GM13976 (cell line): ENCODE measurements at places on chromosomes 4 and X.

DNA sequence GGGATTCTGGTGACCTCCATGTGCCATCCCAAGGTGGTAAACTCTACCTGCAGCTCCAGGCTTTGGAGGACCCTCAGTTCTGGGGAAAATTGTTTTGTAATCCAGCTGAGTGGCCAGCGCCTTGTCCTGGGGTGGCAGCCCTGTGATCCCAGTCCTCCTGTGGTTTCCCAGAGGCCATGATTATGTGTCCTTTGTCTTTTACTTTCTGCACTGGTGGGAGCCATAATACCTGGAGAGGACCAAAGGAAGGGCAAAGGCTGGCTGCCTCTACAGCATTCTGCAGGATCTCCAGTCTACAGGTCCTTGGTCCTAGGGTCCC is 64.0 kb downstream of the NBDY start:
- no peak for DNase-seq

DNA sequence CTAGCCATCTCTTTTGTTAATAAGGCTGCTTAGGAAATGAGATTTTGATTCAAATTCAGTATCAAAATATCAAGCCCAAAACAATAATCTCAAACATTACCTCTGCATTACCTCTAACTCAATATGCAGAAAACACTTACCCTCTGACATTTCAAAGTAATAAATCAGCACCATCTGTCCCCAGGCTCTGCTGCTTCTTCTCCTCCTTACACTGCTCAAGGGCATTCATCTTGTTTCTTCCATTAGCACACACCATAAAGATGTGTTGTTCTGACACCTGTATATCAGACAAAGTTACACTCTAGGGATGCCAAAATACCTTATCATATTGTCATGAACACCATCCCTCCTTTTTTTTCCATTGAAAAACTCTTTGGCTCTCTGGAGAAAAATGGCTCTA is 1630.3 kb downstream of the RPA4 start:
- no peak for DNase-seq

DNA sequence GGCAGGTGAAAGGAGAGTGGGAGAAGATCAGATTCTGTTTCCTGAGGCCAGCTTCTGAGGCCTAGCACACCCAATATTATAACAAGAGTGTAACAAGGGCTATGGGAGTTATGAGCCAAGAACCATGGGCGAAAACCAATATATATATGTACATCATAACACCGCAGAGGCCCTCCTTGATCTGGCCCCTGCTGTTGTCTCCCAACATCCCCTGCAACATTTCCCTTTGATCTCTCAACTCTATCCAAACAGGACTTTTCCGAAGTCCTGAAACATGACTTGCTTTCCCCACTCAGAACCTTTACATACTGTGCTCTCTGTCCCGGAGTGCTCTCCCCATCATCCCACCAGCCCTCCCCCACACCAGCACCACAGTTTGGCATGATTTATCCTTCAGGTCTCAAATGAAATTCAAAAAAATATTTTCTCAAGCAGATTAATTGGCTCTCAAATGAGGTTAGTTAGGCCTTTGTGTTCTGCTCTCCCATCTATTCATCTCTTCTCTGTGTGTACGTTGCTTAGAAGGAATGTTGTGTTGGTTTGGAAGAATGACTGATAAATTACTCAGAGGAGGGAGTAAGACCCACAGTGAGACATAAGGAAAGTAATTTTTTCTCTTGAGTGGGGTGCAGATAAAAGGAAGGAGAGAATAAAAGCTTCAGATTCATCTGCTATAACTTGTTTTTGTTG is 58.1 kb upstream of the SMIM10 start:
- no peak for DNase-seq

GRCh38 chr4:107625391-107625902 is 94.6 kb downstream of the PAPSS1 start:
- no peak for DNase-seq

DNA sequence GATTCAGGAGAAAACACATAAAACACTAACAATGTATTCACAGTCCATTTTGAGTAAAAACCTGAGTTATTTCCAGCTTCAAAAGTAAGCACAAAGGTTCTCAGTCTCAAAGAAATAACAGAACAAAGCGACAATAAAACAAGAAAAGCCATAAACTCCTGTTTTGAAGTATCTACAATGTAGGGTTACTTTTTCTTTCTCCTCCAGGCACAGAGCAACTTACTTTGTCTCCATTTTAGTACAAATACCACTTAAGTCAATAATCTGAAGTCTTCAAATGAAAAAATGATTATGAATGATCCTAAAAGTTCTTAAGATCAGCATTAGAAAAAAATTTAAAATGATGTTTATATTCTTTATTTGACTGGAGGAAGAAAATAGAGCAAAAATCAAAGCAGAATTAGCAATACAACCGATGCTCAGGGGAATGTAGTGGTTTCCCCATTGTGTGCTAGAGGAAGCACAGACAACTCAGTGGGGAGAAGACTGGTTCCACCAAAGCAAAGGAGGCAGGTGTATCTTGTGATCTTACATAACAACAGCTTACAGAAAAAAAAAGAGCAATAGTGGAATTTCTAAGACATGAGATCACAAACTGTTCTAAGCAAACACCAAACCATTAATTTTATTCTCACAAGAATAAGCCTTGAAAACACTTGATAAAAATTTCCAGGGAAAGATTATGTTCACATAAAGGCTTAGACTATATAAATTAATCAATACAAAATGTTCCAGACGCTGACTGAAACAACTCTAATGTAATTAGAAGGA is 35.1 kb downstream of the EPHA5 start:
- DNase-seq = no peak

DNA sequence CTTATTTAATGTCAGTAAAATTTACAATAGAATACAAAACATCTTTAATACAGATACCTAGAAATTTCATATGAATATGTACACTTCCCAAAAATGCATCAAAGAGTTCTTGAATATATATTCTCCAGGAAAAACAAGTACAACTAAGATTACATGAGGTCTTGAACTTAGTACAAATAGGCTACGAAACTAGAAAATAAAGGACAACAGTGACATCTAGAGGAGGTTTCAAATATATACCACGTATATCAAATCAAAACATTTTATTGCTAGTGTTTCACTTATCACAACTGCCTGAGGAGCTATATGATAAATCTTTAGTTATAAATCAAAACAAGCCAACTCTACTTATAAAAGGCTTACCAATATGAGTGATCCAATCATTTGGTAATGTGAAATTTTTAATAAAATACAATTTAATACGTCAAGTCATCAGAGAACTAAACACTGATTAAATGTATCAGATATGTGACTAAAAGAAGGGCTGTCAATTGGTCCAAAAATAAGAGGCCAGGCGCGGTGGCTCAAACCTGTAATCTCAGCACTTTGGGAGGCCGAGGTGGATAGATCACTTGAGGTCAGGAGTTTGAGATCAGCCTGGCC is 36.6 kb downstream of the ANAPC10 start:
- DNase-seq = peak; percentile 21

DNA sequence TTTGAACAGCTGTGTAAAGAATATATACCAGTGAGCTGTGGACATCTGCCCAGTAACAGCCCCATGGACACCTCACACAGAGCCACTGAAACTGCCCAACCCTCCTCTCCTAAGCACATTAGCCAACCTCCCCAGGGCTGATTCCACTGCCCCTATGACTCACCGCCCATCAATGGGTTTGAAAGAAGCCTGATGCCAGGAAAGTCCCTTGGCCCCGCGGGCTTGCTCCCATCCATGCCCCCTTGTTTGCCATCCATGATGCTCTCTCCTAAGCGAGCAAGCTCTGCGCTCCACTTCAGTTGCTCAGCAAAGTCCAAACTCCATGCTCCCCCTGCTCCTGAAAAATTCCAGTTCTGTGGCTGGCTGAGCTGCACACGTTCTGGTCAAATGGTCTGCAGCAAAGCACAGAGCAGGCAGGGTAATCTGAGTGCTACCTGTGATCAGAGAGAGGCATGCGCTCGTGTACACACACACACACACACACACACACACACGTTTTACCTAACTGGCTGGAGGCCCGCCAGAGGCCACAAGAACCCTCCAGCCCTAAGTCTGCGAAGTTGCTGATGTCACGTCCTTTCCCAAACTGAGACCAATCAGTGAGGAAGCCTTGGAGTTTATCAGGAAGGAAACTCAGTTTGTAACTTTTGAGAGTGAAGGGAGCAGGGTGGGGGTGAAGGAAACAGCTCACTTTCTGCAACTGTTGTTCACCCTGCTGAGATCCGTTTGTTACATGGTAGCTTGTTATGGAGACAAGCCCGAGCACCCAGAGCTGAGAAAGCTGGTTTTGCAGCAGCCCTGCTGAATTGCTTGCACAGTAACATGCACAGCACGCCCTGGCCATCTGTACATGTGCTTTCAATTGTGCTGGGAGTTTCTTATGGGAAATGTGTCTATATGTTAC is at the start of gene ASB9:
Gene ASB9 (minus strand): TSS at position 466 of the 904 bp plus-strand sequence. CDS start 209 bp downstream, at position 257.
- DNase-seq = peak; percentile 33

GRCh38 chr4:157265281-157265680 is 44.8 kb downstream of the GRIA2 start:
- no peak for DNase-seq

DNA sequence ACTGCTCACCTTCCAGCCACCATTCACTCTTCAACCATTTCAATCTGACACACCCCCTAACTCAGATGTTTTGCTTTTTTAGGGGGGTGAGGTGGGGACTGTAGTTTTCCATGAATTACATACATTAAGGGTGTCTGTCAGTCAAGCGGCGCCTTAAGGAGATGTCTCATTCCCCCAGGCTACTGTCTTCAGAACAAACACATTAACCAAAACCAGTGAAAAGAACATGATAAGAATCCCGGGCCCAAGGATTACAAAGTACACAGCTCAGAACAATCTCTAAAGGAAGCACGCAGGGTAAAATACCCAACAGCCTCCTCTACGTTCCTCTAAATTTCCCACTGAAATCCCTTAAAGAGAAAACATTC is 62.5 kb upstream of the IRF2 start:
- no peak for DNase-seq

DNA sequence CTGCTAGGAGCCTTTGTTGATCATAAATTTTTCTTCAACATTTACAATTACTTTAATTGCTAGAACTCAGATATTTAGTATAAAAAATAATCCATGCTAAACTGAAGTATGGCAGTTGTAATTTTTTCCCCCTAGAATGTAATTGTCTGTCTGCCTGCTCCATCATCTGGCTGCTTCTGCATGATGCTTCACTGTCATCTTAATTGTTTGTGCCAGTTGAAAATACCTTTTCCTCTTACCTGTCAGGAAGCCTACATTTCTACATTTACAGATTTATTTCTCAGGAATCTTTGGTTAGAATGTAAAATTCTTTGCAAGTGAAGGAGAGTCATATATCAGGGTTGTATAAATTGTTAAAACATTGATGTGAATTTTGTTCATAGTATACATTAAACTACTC is 348.6 kb downstream of the GRXCR1 start:
- no peak for DNase-seq

DNA sequence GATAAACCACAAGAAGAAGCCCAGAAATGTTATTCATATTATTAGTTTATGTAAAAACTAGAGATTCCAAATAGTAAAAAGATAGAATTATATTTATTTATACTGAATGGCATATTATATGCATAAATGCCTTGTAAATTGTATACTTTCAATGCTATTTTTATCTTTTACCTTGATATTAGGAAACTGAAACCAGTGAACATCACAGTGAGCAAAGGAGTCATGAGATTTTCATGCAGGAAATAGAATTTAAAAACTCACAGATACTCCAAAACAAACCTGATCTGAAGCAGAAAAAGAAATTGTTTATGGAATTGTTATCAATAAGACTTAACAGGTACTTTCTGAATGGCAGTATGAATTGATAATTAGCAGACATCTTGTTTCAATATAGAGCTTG is 207.3 kb upstream of the CENPE start:
- DNase-seq = no peak

- no peak for DNase-seq
These were observed 107.6 kb downstream of the ATXN3L start for GRCh38 chrX:13212191-13212651.

DNA sequence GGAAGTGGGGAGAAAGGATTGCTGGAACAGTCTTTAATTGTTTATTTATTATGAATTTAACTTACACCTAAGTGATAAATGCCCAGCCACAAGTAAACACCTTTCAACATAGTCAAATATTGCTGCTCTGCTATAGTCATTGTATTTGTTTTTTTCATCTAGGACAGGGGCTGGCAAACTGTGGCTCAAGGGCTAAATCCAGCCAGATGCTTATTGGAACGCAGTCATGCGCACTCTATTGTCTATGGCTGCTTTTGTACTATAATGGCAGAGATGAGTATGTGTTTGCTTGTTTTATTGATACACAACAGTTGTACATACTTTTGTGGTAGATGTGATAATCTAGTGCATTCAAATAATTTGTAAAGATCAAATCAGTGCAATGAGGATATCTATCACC is 95.3 kb downstream of the ZAR1 start:
- DNase-seq = no peak

DNA sequence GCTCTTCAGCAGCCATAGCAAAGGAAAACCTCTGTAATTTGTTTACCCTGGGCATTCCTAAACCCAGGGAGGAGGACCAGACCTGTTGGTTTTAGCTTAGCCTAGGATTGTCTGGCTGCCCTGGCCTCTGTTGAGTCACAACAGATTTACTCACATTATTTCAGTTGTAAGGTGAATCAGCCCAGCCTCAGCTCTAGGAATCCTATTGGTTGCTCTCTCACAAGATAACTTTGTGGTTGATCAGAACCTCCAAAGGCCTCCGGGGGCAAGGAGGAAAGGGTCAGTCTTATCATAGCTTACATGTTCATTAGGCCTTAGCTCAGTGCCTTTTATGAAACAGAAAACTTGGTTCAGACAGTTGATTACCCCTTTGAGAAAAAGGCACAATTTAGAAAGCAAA is 41.0 kb downstream of the PDK3 start:
- DNase-seq = peak; percentile 25

- DNase-seq = peak; percentile 45
These were observed 3.4 kb upstream of the GK start for GRCh38 chrX:30649859-30650258.
